Fibroblast of skin of abdomen (primary cell): ENCODE measurements at places on chromosomes 3 and 15.

- DNase-seq: no peak
Measured at GRCh38 chr3:131007256-131007655, 19.4 kb downstream of the ASTE1 start.

GRCh38 chr3:64141476-64141875, 83.8 kb downstream of the PRICKLE2 start:
- no peak for DNase-seq

- no peak for DNase-seq
Measured at GRCh38 chr15:96978937-96979473, 648.5 kb downstream of the NR2F2 start.

GRCh38 chr3:181410870-181411269, 300.9 kb upstream of the SOX2 start:
- no peak for DNase-seq

- no peak for DNase-seq
Measured at GRCh38 chr3:190086191-190086590, 34.5 kb downstream of the P3H2 start.

DNA sequence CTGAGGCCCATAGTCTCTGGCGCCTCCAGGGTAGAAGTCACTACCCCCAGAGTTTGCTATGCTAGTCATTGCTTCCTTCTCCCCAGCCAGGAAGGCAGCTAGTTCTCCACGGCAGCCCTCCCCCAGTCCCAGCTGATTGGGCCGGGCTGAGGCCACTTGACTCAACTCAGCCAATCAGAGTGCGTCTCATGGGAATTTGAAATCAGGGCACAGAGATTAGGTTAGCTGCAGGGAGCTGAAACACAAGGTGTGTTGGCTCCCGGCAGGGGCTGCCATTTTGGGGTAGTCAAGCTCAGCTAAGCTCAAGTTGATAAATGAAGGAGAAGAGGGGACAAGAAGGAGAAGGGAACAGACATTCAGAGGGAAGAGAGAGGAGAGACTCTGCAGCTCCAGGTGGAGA, 32.8 kb downstream of the LINGO1 start:
- DNase-seq: peak; percentile 32

GRCh38 chr15:77753281-77753873, 120.7 kb upstream of the LINGO1 start:
- peak; percentile 28 for DNase-seq
